Neural crest cell (in vitro differentiated cells): ENCODE measurements at places on chromosomes 11 and 22.
A peak's percentile ranks its signal among the peaks of the same experiment; 100 is the strongest.

DNA sequence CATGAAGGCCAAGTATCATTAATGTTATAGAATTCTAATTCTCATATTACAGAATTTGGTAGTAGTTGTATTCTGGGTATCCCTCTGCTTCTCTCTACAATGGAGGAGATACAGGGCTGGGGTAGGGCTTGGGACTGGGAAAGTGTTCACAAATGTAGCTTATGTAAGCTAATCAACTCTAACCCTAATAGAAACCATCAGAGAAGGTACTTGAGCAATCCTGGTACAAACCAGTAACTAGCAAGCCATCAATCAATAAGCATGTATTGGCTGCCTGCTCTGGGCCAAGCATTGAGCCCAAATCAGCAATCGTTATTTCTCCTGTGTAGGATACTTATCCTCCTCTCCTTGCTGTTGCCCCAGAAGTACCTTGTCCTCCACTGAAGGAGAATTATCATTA is 174.3 kb downstream of the PGR start:
- no peak for DNase-seq

- no peak for DNase-seq
Observed at GRCh38 chr11:37504921-37505320, 906.9 kb upstream of the RAG2 start.

GRCh38 chr22:39301108-39301507 is 18.3 kb downstream of the RPL3 start:
- DNase-seq, result no peak

- no peak for DNase-seq
Observed at GRCh38 chr22:37631448-37632173, 7.9 kb upstream of the SH3BP1 start.

- no peak for DNase-seq
Observed at GRCh38 chr11:44872556-44872955, 78.1 kb downstream of the TP53I11 start.

DNA sequence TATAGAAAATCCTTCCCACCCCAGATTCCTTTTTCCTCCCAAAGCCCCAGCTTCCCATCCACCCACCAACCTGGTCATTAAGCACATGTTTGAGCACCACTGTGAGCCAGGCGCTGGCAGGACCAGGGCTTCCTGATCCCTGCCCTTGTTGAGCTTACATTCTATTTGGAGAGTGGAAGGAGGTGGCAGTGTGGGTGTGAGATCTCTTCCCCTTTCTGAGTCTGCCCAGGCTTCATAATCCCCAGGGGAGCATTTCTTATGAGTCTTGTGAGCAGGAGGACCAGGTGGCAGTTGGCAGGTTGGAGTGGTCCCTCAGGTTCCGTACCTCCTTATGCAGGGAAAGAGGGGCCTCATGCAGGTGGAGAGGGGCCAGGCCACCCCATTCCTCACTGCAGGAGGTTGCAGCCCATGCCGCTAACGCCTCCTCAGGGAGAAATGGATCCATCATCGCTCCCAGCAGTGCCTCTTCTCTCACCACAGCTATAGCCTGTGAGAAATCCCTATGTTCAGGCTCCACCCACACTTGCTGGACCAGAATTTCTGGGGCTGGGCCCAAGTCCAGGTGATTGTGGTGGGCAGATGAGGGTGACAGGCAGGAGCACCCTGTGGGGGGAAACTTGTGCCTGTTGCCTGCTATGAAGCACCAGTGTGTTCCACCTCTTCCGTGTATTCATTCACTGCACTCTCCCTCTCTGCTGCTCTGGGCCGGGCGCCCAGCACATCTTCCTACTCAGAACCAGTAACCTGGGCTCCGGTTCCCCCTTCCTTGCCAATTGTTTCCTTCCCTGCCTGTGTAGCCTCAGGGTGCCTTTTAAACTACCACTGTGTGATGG is 23.5 kb downstream of the UBE2L3 start:
- no peak for DNase-seq

GRCh38 chr22:44363980-44364750 is 51.4 kb upstream of the SHISAL1 start:
- no peak for DNase-seq

DNA sequence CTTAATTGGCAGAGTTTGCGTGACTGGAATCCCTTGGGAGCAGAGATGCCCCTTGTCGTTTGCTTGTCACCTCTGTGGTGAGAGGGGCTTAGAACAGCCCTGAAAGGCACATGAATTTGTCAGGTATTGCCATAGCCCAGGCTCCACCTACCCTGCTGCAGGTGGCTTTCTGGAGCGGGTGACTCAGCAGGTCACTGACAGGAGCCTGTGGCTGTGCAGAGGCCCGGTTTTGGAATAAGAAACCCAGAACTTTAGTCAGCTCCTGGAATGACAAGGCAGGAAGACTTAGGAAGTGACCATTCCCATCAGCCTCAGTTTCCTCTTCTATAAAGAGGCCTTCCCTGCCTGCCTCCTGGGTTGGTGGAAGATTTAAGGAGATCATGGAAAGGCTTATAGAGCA is 539.7 kb downstream of the INSC start:
- DNase-seq, result no peak

DNA sequence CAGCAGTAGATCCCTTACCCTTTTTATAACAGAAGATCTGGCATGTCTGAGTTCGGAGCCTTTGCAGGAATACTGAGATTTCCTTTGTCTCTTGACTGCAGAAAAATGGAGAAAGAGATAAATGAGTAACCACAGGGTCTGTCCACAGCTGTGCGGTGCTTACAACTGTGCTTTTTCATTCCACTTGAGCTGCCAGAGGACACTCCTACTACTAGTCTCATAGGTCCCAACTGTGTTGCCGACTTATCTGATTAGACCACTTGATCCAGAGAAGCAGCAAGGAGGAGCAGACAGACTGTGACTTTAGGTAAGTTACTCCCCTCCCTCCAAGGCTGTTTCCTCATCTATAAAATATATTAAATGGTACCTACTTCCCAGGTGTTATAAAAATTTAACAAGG is 17.5 kb downstream of the FAM227A start:
- DNase-seq, result no peak

DNA sequence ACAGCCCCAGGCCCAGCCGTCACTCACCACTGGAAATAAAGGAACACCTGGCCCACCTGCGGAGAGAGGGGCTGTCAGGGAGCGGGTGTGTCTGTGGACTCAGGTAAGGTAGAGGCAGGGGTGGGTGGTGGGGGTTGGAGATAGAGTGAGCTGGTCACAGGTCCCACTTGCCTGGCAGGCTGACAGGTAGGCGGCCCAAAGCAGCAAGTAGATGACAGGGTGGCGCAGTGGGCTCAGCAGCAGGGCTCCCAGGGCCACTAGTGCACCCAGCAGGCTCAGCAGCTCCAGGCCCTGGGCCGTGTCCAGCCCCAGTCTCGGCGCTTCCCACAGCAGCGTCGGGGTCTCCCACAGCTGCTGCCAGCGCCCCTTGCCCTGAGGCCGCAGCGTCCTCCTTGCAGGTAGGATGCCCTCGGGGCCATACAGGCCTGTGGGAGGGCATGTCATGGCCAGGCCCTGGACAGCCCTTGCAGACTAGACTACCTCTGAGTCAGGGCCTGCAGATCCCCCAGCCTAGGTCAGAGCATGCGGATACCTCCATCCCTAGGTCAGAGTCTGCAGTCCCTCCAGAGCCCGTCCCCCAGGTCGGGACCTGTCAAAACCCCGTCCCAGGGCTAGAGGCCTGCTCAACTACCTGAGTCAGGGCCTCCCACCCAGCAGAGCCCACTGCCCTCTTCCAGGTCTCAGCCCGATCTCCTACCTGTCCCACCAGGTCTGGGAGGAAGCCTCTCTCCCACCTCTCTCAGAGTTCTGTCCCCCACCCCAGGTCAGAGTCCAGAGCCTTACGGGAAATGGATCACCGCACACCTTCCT is 686 bp downstream of the LMF2 start:
- no peak for DNase-seq

GRCh38 chr11:62547691-62548281 is 1.2 kb upstream of the AHNAK start:
- DNase-seq, result no peak

- DNase-seq, result peak; percentile 73
Observed at GRCh38 chr11:95067039-95067840, 521 bp downstream of the SRSF8 start.

GRCh38 chr11:2862395-2863275 is 22.9 kb downstream of the CDKN1C start:
- peak; percentile 51 for DNase-seq

GRCh38 chr11:118051136-118051610 is 25.7 kb upstream of the TMPRSS4 start:
- DNase-seq, result no peak

- no peak for DNase-seq
Observed at GRCh38 chr11:125423247-125423849, 72.7 kb downstream of the FEZ1 start.

DNA sequence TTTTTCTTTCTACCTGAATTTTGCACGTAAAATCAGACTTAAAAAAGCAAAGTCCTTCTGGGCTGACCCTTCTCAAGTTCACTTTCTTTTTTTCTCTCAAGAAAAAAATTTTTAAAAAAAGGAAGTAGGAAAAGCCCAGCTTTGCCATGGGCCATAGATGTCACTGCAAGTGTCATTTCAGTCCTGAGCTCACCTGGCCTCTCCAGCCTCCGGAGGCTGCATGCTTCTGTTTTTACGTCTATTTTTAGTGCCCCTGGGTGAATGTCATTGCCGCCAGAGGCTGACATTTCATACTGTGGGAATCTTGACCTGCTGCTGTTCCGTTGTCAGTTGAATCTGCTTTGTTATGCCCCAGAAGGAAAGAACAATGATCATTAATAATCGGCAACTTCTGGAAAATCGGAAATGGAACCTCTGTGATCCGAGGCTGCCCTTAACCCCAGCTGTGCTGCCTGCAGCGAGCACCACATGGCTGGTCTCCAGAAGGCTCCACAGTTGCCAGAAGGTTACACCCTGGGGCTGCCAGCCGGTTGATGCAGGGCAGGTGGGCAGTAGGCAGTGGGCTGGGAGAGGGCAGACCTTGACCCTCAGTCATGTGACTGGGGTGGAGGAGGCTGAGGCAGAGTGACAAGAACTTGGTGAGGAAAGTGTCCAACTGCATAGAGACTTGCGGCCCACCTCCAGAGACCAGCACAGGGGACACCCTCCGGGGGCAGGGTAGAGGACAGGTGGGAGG is 16.7 kb upstream of the MYEOV start:
- DNase-seq, result no peak

GRCh38 chr11:36460220-36460619 is 49.9 kb downstream of the TRAF6 start:
- DNase-seq, result no peak

GRCh38 chr11:69640995-69641581 is at the start of gene CCND1:
TSS of gene CCND1 (plus strand) at chr11:69641156. CDS start at chr11:69641314, 158 bp downstream.
- peak; percentile 81 for DNase-seq

DNA sequence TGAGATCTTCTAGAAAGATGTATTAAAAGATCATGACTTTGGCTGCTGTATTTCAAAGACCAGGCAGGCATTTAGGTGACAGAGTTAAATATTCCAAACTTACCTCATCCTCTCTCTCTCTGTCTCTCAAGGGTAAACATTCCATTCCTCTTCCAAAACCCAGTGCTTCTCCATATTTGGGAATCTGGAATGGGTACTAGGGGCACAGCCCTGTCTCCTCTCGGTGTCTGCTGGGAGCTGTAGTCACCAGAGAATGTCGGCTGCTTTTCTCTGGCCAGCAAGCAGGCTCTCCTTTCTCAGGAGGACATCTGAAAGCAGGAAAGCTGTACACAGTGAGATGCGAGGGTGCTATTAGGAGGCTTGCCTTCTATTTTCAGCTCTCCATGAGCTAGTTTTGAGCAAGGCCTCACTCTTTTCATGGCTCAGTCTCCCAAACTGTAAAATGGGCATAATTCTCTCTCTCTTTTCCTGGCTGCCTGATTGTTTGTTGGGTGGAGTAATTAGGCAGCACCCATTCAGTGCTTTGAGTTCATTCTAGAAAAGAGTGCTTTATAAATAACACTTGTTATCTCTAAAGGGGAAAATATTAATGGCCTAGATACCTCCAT is 9.3 kb upstream of the PEX26 start:
- DNase-seq, result no peak

DNA sequence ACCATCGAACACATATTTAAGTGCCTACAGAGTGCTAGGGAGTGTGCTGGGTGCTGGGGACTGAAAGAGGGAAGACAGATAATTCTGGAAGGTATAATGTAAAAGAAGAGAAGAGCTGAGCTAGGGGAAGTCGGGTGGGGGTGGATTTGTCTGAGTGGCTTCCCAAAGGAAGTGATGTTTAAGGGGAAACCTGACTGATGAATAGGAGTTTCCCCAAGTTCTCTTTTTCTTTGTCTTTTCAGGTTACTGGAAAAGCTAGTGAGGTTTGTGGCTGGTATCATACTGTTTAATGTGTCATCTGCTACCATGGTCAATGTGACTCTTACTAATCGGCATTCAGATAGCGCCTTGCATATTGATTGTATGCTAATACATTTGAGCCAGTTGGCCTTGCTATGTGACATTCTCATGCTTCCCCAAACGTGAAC is 151.6 kb upstream of the MTMR2 start:
- no peak for DNase-seq

- no peak for DNase-seq
Observed at GRCh38 chr11:96015906-96016565, 92.1 kb upstream of the MTMR2 start.

DNA sequence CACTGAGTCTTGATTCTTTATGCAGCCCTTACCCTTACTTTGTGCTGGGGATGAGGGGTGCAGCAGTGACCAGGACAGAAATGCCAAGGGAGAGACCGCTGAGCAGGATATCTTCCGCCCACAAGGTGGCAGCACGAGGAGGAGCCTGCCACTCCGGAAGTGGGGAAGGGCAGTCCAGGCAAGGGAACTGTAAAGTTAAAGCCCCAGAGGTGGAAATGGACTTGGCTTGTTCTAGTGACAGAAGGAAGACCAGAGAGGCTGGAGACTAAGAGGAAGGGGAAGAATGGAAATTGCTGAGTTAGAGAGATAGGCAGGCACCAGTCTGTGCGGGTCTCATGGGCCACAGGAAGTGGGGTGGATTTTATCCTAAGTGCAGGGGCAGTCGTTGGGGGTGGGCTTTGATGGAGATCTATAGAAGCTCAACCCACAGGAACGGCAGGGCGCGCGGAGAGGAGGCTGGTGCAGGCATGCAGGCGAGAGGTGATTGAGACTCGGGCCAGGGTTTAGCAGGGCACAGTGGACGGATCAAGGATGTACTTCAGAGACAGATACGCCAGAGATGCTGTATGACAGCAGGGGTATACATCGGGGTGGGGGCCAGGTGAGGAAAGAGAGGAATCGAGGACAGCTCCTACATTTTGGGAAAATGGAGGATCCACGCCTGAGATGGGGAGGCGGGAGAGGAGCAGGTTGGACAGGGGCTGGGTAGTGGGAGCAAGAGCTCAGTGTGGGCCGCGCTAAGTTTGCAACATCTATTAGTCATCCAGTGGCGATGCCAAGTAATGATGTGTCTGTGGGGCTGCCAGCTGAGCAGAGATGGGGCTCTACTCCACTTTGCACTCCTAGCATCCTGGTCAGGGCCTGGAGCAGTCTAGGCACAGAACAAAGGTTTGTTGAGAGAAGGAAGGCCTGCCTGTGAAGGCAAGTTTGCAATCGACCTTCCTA is 3.3 kb upstream of the GRK2 start:
- peak; percentile 83 for DNase-seq

DNA sequence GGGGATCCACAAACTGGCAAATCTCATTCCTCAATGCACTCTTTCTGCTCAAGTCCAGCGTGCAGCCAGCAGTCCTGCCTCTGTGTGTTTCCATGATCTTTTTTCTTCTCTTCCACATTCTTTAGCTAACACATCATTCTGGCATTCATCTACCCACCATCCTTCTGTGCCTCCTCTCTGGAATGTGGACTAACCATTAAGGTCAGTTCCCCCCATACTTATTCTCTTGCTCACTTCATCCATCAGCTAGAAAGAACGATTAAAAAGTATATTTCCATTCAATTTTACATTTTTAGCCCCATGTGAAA is 7.8 kb downstream of the KIRREL3 start:
- DNase-seq, result no peak

GRCh38 chr22:31398231-31398630 is 1.2 kb upstream of the DRG1 start:
- DNase-seq, result no peak

GRCh38 chr11:92099183-92099582 is 125.4 kb upstream of the FAT3 start:
- DNase-seq, result no peak
